Stimulated activated CD4-positive, alpha-beta T cell treated with anti-CD3 and anti-CD28 coated beads, TNF-alpha, amount 100 ng/mL, for 1 hour (primary cell): ENCODE measurements at places on chromosomes 11 and 22.

DNA sequence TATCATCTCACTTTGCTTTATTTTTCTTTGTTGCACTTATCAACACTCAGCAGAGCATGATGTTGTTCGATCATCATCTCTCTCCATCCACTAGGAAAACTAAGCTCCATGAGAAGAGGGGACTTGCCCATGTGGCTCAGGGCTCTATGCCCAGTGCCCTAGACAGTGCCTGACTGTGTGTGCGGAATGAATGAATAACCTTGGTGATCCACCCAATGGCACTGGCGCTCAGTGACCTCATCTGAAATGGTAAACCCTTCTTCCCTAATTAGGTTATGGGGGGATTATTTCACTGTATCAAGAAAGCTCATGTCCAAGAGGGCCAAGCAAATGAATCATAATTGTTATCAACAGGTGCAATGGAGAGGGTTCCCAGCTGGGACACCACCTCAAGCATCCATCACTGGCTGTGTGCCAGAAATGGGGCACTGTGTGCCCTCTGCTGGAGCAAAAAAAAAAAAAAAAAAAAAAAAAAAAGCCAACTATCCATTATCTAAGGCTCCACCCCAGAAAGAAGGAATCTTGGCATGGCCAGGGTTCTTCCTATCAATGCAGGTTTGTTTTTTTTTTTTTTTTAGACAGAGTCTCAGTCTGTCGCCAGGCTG lies 172.6 kb downstream of the LARGE1 start:
- no peak for DNase-seq

GRCh38 chr11:70517203-70517602 lies 118.9 kb downstream of the CTTN start:
- DNase-seq, result no peak

GRCh38 chr22:39946503-39947219 lies 13.5 kb upstream of the TMA7B start:
- DNase-seq, result no peak

DNA sequence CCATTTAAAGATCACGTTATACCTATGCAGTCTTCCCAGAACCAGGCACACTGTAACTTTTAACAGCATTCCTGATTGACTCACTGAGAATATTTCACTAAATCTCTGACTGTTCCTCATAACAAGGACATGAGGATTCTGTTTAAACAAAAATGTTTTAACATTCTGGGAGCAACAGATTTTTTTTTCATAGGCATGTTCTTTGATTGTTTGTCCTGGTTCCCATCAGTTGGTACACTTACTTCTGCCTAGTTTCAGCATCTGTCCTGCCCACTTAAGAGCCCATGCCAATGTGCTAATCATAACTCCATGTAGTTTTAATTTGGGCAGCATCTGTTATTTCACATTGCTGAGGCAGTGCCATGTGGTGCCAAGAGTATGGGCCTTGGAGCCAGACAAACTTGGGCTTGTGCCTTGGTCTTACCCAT lies 138.5 kb upstream of the CTSC start:
- no peak for DNase-seq

- DNase-seq, result no peak
These were observed 12.8 kb upstream of the EFCAB6 start for GRCh38 chr22:43824724-43825420.

- DNase-seq, result no peak
These were observed 686.6 kb downstream of the LUZP2 start for GRCh38 chr11:25183411-25183810.

- DNase-seq, result no peak
These were observed 63.7 kb downstream of the PACSIN2 start for GRCh38 chr22:42951093-42951710.

GRCh38 chr11:57213342-57214097 lies 23.5 kb downstream of the APLNR start:
- DNase-seq, result no peak

DNA sequence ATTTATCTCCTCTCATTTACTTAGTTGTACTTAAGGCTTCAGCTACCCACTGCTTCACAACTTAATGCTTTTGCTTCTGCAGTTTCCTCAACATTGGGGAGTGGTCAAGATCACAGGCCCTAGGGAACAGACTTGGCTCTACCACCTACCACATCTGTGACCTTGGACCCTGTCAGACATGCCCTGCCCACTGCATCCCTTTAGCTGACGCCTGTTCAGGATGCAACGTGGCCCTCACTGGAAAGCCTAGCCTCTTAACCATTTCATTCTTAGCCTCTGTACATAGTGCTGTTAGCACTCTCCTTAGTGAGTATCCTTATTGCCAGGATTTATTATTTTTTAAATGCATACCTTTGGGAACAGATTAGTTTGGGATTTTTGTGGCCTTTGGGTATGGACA lies 34.4 kb downstream of the TNRC6B start:
- DNase-seq, result no peak

DNA sequence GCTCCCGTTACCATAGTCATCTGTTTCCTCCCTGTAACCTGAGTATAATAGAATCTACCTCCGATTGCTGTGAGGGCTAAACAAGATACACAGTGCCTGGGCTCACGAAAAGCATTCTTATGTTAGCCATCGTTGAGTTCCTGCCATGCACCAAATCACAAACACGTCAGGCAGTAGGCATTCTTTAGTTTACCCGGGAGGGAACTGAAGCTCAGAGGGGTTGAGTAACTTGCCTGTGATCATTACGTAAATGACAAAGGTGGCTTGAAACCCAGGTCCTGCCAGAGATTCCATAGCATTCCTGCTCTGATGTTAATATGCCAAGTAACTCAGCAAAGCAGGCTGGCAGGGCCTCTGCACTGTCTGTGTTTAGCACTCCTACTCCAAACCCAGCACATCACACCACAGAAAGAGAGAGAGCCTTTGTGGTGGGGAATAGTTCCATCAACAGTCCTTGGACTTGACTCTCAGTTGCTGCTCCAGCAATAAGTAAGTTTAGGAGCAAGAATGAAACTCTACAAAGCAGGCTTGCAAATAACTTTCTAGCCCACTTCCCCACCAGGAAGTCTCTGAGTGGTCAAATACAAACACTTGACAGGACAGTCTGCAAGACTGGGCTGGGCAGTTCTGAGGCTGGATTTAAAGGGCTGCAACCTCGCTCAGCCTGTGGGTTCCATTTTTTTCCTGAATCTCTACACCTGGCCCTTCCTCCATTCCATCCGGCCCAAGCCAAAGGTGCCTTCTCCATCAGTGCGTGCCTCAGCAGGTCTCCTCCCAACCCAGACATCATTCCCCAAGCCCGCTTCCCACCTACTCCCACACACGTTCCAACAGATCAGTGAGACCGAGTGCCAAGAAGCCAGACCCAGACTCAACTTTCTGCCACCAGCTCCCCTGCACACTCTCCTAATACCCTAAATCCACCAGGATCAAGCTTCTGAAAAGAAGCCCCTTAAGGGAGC lies 1.1 kb downstream of the SCN2B start:
- no peak for DNase-seq

- DNase-seq, result no peak
These were observed 117.3 kb upstream of the PLET1 start for GRCh38 chr11:112377946-112378345.

GRCh38 chr22:37563153-37564081 lies 3.1 kb downstream of the CDC42EP1 start:
- DNase-seq, result no peak

GRCh38 chr11:83070044-83070701 lies 1.5 kb downstream of the RAB30 start:
- no peak for DNase-seq

DNA sequence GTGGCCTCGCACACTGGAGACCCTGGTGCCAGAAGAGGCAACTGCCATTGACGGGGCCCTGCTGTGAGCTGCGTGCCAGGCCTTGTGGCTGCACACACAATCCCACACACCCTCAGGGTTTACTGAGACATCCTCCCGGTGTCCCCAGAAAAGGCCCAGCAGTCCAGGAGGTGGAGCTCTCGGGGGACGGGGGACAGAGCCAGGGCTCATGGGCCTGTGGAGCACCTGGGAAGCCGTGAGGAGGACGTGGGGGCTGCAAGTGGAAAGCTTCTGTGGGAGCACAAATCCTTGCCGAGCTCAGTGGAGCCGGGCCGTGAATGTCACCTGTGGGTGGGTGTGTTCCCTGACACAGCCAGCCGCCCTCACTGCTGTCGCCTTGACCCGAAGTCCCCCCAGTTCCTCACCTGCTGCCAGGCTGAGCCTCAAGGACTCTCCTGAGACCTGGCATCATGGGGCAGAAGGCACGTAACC lies 609.7 kb downstream of the TBC1D22A start:
- no peak for DNase-seq
